Frontal cortex (tissue), 4 donors: ENCODE measurements at places on chromosomes 16 and 17. TPM values are rescaled to one million over a fixed set of nuclear protein-coding genes. Genes with fewer than 3 reads are reported as not detected.

GRCh38 chr16:9650284-9650683, 531.9 kb downstream of the GRIN2A start:
- DNase-seq = no peak

- no peak for DNase-seq
Measured at GRCh38 chr17:12622726-12623125, 43.0 kb upstream of the MYOCD start.

DNA sequence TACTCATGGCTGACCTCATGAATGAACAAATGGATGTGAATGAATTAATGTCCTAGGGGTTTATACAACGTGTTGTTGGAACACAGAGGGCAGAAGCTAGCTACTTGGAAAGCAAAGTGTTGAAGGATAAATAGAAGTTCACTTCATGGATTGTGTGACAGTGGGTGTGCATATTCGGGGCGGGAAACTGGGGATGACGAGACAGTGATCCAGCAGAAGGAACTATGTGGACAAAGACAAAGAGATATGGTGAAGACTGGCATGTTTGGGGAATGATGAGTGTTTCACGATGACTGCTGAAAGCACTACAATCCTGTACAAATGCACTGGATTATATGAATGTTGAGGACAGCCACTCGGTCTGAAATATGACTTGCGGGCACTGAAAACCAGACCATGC, 250.5 kb upstream of the C16orf82 start:
- DNase-seq = no peak

GRCh38 chr17:76480632-76481031, 13.2 kb downstream of the AANAT start:
- DNase-seq = no peak

The RGS11 gene
- total RNA-seq = 6.5 TPM

DNA sequence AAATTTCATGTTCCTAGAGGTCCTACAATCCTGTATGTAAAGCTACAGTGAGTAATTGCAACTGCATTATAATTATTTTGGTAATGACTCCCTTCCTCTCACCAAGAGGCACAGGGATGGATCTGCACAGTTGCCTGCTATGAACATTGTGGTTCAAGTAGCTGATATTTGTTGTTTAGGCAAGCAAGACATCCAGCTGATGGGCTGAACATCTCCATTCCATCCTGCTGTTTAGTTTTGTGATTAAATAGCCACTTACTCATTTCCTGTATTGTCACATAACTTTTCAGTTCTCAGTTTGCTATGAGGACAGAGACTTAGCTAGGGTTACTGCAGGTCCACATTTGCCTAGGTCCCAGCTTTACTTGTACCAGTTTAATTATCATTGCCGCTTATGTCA, 181.2 kb upstream of the TBX2 start:
- no peak for DNase-seq

DNA sequence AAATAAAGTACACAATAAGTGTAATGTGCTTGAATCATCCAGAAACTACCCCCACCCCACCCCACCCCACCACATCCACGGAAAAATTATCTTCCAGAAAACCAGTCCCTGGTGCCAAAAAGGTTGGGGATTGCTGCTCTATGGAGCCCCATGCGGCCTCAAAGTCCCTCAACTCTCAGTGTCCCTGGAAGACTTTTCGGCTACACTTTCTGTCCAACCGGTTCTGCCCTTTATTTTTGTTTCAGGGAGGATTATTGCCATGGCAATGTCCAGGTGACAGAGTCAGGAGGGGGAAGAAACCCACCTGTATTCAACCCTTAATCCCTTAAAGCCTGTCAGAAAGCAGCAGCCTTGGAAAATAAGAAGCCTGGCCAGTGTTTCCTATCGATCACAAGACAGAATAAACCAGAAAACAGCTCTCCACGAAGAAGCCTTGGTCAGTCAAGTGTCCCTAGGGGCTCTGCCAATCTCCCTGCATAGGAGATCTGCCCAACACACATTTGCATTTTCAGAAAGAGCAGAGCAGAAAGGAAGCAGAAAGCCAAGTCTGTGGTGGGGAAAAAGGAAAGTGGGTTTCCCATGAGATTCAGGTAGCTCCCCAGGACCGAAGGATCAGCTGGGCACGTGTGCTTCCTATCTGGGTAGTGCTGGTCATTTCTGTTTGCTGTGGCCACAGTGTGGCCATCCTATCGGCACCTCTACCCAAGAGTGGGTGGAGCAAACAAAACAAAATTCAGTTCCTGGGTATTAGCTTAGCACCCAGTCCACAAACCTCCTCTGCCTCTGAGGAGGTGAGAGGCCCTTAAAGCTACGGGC, 342.7 kb downstream of the SOX9 start:
- DNase-seq = no peak

GRCh38 chr16:7644176-7644575, 311.5 kb downstream of the RBFOX1 start:
- DNase-seq = no peak
